Activated naive CD4-positive, alpha-beta T cell treated with anti-CD3 and anti-CD28 coated beads, Interleukin-2, amount 10 ng/mL, durations not matched to agents 7 days and 5 days (primary cell): ENCODE measurements at places on chromosomes 7 and 10.

GRCh38 chr10:24929056-24929544, 23.3 kb downstream of the PRTFDC1 start:
- H3K27me3 ChIP-seq, result no peaks in the 10 kb centered on the region
- H3K36me3 ChIP-seq, result peaks cover 5% of the 10 kb centered on the region
- H3K27ac ChIP-seq, result no peak overlapping the region
- no peak for DNase-seq
- peaks cover 11% of the 10 kb centered on the region for H3K4me1 ChIP-seq
- no peak overlapping the region for H3K4me3 ChIP-seq

GRCh38 chr7:73811760-73812168, 19.0 kb upstream of the CLDN4 start:
- no peaks in the 10 kb centered on the region for H3K4me1 ChIP-seq
- no peaks in the 10 kb centered on the region for H3K36me3 ChIP-seq
- no peak overlapping the region for H3K4me3 ChIP-seq

DNA sequence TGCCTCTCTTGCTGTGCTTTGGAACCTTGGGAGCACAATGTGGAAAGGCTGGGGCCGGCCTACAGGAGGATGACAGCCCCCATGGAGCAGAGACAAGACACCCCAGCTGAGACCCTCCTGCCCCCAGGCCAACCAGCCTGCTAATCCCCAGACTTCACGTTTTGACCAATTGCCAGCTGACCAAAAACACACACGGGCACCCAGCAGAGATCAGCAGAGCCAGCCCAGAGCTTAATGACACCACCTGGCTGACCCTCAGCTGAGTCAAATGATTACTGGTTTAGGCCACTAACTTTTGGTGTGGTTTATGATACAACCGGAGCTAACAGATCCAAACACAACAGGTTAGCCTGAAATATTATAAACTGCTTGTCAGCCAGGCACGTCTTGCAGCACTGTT, 111.2 kb upstream of the KIF5B start:
- H3K27ac ChIP-seq, result no peak overlapping the region
- H3K4me1 ChIP-seq, result no peaks in the 10 kb centered on the region
- H3K27me3 ChIP-seq, result peaks cover 18% of the 10 kb centered on the region
- no peak for DNase-seq

DNA sequence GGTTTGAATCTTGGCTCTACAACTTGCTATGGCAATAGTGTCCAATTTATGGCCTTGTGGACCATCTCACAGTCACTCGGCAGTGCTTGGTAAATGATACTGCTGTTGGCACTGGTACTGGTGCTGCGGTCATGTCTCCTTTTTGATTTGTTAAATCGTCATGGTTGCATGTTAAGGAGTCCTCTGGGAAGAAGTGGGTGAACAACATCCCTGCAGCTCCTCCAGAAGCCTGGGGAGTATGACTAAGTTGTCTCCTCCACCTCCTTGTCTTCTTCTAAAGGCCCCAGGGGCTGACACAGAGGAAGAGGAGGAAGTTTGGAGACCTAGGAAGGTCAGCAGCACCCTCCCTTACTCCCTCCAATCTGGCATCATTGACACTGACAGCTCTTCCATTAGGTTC, 8.5 kb downstream of the ITPRIP start:
- peaks cover 99% of the 10 kb centered on the region for H3K4me1 ChIP-seq
- peak overlapping the region; percentile 95 for H3K27ac ChIP-seq
- H3K4me3 ChIP-seq, result peak overlapping the region; percentile 74

- H3K27ac ChIP-seq, result no peak overlapping the region
- no peak overlapping the region for H3K4me3 ChIP-seq
- no peaks in the 10 kb centered on the region for H3K36me3 ChIP-seq
Observed at GRCh38 chr7:108129018-108129965, 869 bp downstream of the LAMB4 start.

DNA sequence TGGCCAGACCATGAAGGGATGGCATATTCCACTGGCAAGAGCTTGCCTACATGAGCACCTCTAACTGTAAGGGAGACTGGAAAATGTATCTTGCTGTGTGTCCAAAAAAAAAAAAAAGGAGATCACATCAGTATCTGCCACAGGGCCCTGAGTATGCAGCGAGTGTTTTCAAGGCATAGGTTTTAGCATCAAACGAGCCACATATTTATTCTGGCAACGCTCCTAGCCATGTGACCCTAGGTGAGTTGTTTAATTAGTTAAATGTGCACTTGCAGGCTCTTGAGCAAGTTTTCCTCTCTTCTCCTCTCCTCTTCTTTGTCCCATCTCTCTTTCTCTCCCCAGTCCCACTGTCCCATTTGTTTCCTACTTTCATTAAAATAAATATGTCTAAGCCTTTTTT, 428.7 kb upstream of the AKR1E2 start:
- peaks cover 4% of the 10 kb centered on the region for H3K27me3 ChIP-seq
- DNase-seq, result no peak
- no peaks in the 10 kb centered on the region for H3K36me3 ChIP-seq

- H3K27me3 ChIP-seq, result no peaks in the 10 kb centered on the region
- H3K27ac ChIP-seq, result no peak overlapping the region
- no peak overlapping the region for H3K4me3 ChIP-seq
- no peak for DNase-seq
- H3K4me1 ChIP-seq, result peaks cover 13% of the 10 kb centered on the region
Observed at GRCh38 chr10:3900391-3900790, 115.4 kb upstream of the KLF6 start.

DNA sequence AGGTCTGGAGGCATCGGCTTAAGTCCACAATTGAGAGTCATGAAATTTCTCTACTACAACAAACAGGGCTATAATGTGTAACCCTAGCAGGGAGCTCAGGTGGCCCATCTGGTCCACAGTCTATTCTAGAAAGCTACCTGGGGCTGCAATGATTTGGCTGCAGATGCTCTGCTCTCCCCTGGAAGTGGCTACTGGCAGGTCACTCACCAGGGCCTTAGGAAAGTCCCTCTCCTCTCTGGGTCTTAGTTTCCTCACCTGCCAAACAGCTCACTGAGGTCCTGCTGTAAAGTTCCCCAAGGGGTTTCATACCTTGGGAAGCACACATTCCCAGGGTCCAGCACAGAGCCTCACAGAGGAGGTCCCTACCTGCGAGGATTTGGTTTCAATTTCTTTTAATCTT, 2.5 kb downstream of the IGFBP3 start:
- no peaks in the 10 kb centered on the region for H3K36me3 ChIP-seq
- H3K4me1 ChIP-seq, result peaks cover 47% of the 10 kb centered on the region
- no peak overlapping the region for H3K4me3 ChIP-seq
- H3K27me3 ChIP-seq, result peaks cover 67% of the 10 kb centered on the region
- H3K27ac ChIP-seq, result no peak overlapping the region

DNA sequence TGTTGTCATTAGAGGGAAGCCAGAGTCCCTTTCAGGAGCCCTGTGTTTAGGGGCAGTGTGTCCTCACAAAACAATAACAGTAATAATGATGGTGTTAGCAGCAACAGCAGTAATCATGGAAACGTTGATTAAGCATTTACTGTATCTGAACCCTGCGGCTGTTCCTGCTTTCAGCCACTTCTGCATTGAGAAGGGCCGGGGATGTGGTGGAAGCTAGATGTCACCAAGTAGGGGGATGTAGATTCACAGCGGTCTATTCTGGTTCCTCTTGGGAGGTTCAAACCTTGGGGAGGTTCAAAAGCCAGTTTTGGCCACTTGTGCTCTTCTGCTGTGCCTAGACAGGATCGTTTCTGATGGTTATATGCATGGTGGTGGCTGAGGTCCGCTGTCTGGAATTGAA, 44.8 kb downstream of the PRPF18 start:
- DNase-seq, result no peak
- H3K27ac ChIP-seq, result no peak overlapping the region
- no peaks in the 10 kb centered on the region for H3K27me3 ChIP-seq
- H3K4me1 ChIP-seq, result no peaks in the 10 kb centered on the region
- peaks cover 19% of the 10 kb centered on the region for H3K36me3 ChIP-seq

- DNase-seq, result no peak
- H3K4me1 ChIP-seq, result peaks cover 53% of the 10 kb centered on the region
- no peak overlapping the region for H3K4me3 ChIP-seq
- peaks cover 42% of the 10 kb centered on the region for H3K36me3 ChIP-seq
- H3K27me3 ChIP-seq, result no peaks in the 10 kb centered on the region
Observed at GRCh38 chr7:134992626-134993179, 6.4 kb downstream of the AGBL3 start.

DNA sequence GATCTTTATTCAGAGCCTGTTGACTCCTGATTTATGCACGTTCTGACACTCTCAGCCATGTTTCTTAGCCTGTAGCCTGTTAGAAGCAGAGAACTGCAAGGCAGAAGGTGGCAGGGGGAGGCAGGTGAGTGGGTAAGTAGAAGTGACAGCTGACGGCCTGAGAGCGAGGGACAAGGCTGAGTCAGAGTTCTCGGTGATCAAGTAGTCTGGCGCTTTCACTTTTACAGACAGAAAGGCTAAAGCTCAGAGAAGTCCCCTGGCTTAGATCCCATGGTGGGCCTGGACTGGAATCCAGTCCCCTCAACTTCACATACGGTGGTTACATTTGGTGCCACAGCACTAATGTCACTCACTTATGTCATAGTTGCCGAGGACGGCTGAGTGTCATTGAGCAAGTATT, 139.0 kb downstream of the TACC2 start:
- H3K4me1 ChIP-seq, result no peaks in the 10 kb centered on the region
- H3K4me3 ChIP-seq, result no peak overlapping the region
- H3K27me3 ChIP-seq, result peaks cover 5% of the 10 kb centered on the region
- H3K36me3 ChIP-seq, result no peaks in the 10 kb centered on the region
- no peak overlapping the region for H3K27ac ChIP-seq
